ENCODE measurements at places on chromosomes 1 and 21. TPM values are rescaled to one million over a fixed set of nuclear protein-coding genes. Genes with fewer than 3 reads are reported as not detected.

GUCA2A gene
- not detected for total RNA-seq

RSPH1 gene
- under 0.01 TPM for total RNA-seq

CFAP74 gene
- total RNA-seq = not detected

ATP6V1G3 gene
- not detected for total RNA-seq

SYT14 gene
- 3.6 TPM for total RNA-seq

NFASC gene
- 0.77 TPM for total RNA-seq

SH2D1B gene
- not detected for total RNA-seq

LORICRIN gene
- not detected for total RNA-seq

TRIM63 gene
- not detected for total RNA-seq

PLEKHO1 gene
- total RNA-seq = 40.0 TPM

PCBP3 gene
- total RNA-seq = 1.1 TPM

ZBTB37 gene
- 5.3 TPM for total RNA-seq

SLC66A1 gene
- total RNA-seq = 14.6 TPM

ALG14 gene
- total RNA-seq = 3.8 TPM

Measured in bronchial smooth muscle cell (primary cell).